ENCODE measurements at places on chromosomes 11 and 22. TPM values are rescaled to one million over a fixed set of nuclear protein-coding genes. Genes with fewer than 3 reads are reported as not detected.

Gene TENM4
- total RNA-seq: 5.9 TPM

Gene MOGAT2
- total RNA-seq: not detected

Gene MGAT3
- total RNA-seq: not detected

Gene PARVA
- 30.5 TPM for total RNA-seq

Measured in subcutaneous preadipocyte (primary cell).